ENCODE measurements at places on chromosomes 6 and 20. TPM values are rescaled to one million over a fixed set of nuclear protein-coding genes. Genes with fewer than 3 reads are reported as not detected.

GLP1R gene
- polyA plus RNA-seq, result not detected

GSTA3 gene
- polyA plus RNA-seq, result not detected

SGK2 gene
- 0.16 TPM for polyA plus RNA-seq

PDE10A gene
- 0.77 TPM for polyA plus RNA-seq

OR2H2 gene
- not detected for polyA plus RNA-seq

TPD52L1 gene
- 51.8 TPM for polyA plus RNA-seq

RIPOR3 gene
- 5.6 TPM for polyA plus RNA-seq

GRCh38 chr6:100620085-100620840, 155.5 kb upstream of the SIM1 start:
- no peak overlapping the region for H3K27ac ChIP-seq
- no peak overlapping the region for H3K4me3 ChIP-seq
- H3K27me3 ChIP-seq, result no peaks in the 10 kb centered on the region

DNA sequence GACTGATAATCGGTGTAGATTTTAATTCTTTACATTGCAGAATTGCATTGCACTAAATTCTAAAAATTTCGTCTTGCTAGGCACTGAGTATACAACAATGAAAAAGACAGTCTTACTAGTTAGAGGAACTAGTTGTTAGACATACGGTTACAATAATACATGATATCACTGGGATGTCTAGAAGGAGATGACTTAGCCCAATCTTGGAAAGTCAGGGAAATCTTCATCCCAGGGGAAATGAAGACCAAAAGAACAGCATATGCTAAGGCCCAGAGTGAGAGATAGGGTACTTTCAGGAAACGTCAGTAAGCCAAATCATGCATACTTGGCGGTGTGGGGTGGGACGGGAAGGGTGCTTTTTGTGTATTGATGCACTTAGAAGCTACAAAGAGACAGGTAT, 901 bp downstream of the CEP57L1 start:
- H3K36me3 ChIP-seq, result peaks cover 2% of the 10 kb centered on the region
- H3K4me3 ChIP-seq, result peak overlapping the region; percentile 77
- H3K27ac ChIP-seq, result peak overlapping the region; percentile 98

GRCh38 chr6:33112148-33112547, 36.4 kb downstream of the HLA-DPB1 start:
- no peak overlapping the region for H3K4me3 ChIP-seq
- H3K36me3 ChIP-seq, result no peaks in the 10 kb centered on the region
- H3K4me1 ChIP-seq, result no peaks in the 10 kb centered on the region
- H3K27ac ChIP-seq, result no peak overlapping the region

GRCh38 chr6:3231247-3232016, 4.0 kb upstream of the TUBB2B start:
- H3K4me1 ChIP-seq, result peaks cover 36% of the 10 kb centered on the region
- peak; percentile 70 for DNase-seq
- peak overlapping the region; percentile 63 for H3K4me3 ChIP-seq
- H3K27me3 ChIP-seq, result peaks cover 97% of the 10 kb centered on the region
- H3K27ac ChIP-seq, result peak overlapping the region; percentile 5

GRCh38 chr20:19098806-19099578, 113.5 kb upstream of the SLC24A3 start:
- no peak overlapping the region for H3K27ac ChIP-seq
- no peak for DNase-seq
- H3K4me3 ChIP-seq, result no peak overlapping the region
- H3K4me1 ChIP-seq, result no peaks in the 10 kb centered on the region

DNA sequence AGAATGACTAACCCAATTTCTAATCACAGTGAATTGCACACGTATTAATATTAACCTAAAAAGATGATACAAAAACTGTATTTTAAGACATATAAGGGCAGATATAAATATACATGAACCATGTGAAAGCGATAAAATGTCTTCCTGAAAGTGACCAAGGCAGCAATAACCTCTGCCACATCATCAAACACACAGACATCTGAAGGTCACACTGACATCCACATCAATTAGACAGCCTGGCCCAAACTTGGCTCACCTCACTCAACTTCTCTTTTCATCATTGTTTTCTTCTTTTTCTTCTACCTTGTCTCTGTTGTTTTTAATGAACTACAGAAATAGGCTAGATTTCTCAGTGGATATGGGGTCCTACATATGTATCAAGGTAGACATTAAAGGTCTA, 128.5 kb downstream of the TRDN start:
- H3K4me3 ChIP-seq, result no peak overlapping the region
- H3K27me3 ChIP-seq, result no peaks in the 10 kb centered on the region
- peaks cover 72% of the 10 kb centered on the region for H3K36me3 ChIP-seq
- peaks cover 9% of the 10 kb centered on the region for H3K4me1 ChIP-seq

- H3K27me3 ChIP-seq, result no peaks in the 10 kb centered on the region
- no peak overlapping the region for H3K4me3 ChIP-seq
- no peak for DNase-seq
- H3K27ac ChIP-seq, result no peak overlapping the region
- peaks cover 5% of the 10 kb centered on the region for H3K4me1 ChIP-seq
- no peaks in the 10 kb centered on the region for H3K36me3 ChIP-seq
Observed at GRCh38 chr6:126064748-126065401, 78.5 kb downstream of the TRMT11 start.

DNA sequence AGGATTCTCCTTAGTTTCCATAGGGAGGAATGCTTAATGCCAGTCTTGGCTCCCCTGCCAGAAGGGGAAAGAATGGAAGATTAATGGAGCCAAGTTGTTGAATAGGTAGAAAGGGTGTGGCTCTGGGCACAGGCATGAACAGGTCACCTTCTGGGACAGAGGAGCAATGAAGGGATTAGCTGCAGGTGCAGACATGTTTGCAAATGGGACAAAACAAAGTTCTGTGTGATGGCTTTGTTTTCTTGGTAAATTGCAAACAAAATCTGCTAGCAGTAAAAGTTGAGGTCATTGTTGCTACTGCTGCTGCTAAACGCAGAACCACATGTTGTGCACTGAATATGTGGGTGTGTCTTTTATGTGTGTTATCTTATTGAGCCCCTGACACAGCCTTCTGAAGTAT, 93.3 kb downstream of the PERP start:
- no peaks in the 10 kb centered on the region for H3K36me3 ChIP-seq
- no peak overlapping the region for H3K4me3 ChIP-seq
- no peaks in the 10 kb centered on the region for H3K4me1 ChIP-seq
- H3K27me3 ChIP-seq, result peaks cover 4% of the 10 kb centered on the region

- H3K4me1 ChIP-seq, result no peaks in the 10 kb centered on the region
- no peak overlapping the region for H3K27ac ChIP-seq
- no peaks in the 10 kb centered on the region for H3K36me3 ChIP-seq
- no peak overlapping the region for H3K4me3 ChIP-seq
Observed at GRCh38 chr20:21808863-21809664, 103.6 kb downstream of the PAX1 start.

GRCh38 chr6:90290811-90291420, 5.7 kb downstream of the BACH2 start:
- H3K4me3 ChIP-seq, result no peak overlapping the region
- H3K4me1 ChIP-seq, result peaks cover 52% of the 10 kb centered on the region
- H3K36me3 ChIP-seq, result no peaks in the 10 kb centered on the region
- H3K27ac ChIP-seq, result peak overlapping the region; percentile 65
- no peaks in the 10 kb centered on the region for H3K27me3 ChIP-seq
- no peak for DNase-seq

- peak overlapping the region; percentile 63 for H3K27ac ChIP-seq
- H3K36me3 ChIP-seq, result no peaks in the 10 kb centered on the region
- peak; percentile 78 for DNase-seq
- peaks cover 18% of the 10 kb centered on the region for H3K4me1 ChIP-seq
Observed at GRCh38 chr20:57748601-57749130, 38.9 kb upstream of the PMEPA1 start.

DNA sequence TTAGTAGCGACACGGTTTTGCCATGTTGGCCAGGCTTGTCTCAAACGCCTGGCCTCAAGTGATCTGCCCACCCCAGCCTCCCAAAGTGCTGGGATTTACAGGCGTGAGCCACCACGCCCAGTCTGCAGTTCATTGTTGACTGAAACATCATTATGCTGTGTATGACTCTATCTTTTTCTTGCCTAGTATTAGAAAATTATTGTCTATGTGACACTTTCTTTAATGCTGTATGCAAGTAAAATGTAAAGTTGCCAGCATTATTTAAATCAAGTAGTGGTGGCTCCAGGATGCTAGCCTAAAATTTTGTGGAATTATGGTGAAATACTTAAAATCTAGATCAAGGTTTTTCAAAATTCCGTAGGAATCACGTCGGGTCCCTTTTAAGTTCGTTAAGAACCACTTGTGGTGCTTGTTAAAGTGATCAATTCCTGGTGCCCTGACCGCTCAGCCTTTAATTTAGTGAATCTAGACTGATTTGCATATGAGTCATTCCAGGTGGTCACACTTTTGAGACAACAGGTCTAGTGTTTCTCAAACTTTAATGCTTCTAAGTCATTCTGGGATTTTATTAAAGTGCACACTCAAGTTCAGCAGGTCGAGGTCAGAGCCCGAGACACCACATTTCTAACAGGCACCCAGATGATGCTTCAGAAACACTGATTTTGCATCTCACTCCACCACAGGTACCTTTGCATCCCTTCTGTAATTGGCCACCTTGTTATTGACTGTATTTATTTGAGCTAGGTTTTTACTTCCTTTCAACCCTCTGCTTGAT, 132.6 kb upstream of the MTHFD1L start:
- no peak for DNase-seq
- no peaks in the 10 kb centered on the region for H3K4me1 ChIP-seq
- H3K27ac ChIP-seq, result no peak overlapping the region
- H3K27me3 ChIP-seq, result no peaks in the 10 kb centered on the region

DNA sequence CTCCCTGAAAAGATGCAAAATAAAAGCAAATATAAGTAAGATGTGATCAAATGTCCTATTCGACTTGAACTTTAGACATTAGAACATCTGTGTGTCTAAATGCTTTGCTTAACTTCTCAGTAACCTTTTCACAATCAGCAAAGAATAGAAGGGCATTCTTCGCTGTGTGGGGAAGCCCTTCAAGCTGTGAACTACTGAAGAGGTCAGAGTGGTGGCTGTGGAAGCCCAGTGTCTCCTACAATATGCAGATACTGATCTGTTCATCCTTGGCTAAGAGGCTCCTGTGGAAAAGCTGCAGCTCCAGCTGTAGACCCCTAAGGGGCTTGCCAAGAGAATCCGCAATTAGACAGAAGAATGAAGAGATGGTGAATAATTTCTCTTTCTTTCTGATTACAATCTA, 400.3 kb upstream of the SASH1 start:
- H3K27me3 ChIP-seq, result no peaks in the 10 kb centered on the region
- H3K4me3 ChIP-seq, result no peak overlapping the region

DNA sequence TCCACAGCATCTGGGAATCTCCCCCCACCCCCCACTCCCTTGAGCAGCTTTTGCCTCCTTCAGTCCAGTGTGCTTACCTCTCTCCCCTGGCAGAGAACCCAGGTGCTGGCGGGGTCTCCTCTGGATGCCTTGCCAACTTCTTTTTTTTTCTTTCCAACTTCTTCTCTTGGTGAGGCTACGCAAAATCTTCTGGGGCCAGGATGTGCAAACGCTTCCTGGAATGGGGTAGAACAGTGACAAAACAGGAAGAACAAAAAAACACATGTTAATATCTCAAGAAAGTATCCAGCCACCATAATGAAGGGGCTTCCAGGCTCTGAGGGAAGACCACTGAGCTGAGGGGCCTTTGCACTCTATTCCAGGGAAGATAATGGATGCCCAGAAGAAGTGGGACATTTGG, 53.9 kb upstream of the DDR1 start:
- no peak overlapping the region for H3K27ac ChIP-seq
- peaks cover 34% of the 10 kb centered on the region for H3K4me1 ChIP-seq
- no peak overlapping the region for H3K4me3 ChIP-seq
- DNase-seq, result no peak

DNA sequence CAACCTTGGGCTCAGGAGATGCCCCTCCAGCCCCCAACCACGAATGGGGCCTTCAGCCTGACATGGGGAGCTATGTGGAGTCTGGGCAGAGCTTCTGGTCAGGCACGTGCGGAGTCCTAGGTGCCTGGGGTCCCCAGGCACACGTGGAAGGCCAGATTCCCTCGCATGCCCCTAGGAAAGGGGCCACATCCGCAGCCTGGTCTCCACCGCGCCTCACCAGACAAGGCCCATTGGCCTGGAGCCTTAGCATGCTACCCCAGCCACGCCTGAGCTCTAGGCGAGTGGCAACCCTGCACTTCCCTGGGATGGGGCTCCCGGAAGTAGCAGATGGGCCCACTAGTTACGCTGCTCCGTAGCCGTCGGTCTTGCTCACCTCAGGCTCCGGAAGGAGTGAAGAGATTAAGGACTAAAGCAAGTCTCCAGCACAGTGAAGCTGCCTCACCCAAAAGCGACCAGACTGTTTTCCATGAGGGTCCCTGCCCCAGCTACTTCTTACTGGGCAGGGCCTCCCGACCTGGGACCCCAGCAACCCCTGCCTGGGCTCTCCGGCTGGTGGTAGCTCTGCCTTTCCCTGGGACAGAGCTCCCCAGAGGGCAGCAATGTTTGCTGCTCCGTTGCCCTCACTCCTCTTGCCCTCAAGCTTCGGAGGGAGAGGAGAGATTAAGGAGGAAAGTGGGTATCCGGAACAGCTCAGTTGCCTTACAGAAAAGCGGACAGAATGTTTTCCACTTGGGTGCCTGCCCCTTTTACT, 93.2 kb upstream of the IMPG1 start:
- H3K4me3 ChIP-seq, result no peak overlapping the region
- no peaks in the 10 kb centered on the region for H3K4me1 ChIP-seq
- H3K27me3 ChIP-seq, result no peaks in the 10 kb centered on the region
- H3K36me3 ChIP-seq, result no peaks in the 10 kb centered on the region

- H3K27me3 ChIP-seq, result no peaks in the 10 kb centered on the region
- no peak for DNase-seq
- no peaks in the 10 kb centered on the region for H3K4me1 ChIP-seq
- no peak overlapping the region for H3K27ac ChIP-seq
- H3K36me3 ChIP-seq, result no peaks in the 10 kb centered on the region
Observed at GRCh38 chr20:38386004-38386403, 39.7 kb downstream of the LBP start.

- H3K4me1 ChIP-seq, result no peaks in the 10 kb centered on the region
- no peak overlapping the region for H3K4me3 ChIP-seq
- H3K27me3 ChIP-seq, result no peaks in the 10 kb centered on the region
- DNase-seq, result no peak
- H3K36me3 ChIP-seq, result no peaks in the 10 kb centered on the region
Observed at GRCh38 chr6:114580882-114581281, 238.1 kb upstream of the HS3ST5 start.

DNA sequence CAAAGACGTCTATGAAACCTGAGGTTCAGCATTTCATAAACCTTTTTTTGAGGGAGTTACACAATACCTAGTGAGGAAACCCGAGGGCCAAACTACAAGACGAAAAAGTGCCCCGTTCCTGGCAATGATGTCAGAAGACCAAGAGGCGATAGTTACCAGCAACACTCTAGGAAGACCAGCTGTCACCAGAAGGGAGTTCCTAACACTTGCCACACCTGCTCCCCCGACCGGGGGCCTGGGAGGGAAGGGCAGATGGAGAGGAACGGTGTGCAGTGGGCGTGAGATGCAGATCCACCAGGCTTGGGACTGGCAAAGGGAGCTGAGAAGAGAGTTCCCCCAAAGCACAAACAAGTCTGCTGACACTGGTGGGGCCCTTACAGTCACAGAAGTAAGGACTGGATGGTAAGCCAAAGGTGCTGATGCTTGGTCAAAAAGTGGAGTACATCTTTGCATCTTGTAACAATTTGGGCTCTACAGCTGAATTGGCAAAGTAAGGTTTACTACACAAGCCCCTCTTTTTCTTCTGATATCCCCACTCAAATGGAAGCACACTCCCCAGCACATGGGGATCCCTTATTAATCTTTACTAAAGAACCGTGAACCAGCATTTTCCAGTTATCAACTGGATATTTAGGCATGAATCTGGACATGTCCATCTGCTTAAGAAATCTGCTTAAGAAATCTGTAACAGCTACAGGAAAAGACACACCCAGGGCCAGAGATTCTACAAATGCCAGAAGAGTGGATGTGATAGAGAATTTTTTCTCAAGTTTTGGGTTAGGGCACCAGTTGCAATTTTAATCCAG, 38.5 kb downstream of the PANK2 start:
- peaks cover 31% of the 10 kb centered on the region for H3K36me3 ChIP-seq
- H3K4me1 ChIP-seq, result peaks cover 19% of the 10 kb centered on the region
- no peak overlapping the region for H3K4me3 ChIP-seq
- H3K27me3 ChIP-seq, result no peaks in the 10 kb centered on the region
- no peak overlapping the region for H3K27ac ChIP-seq
